ENCODE measurements at places on chromosomes 4 and X.

GRCh38 chr4:37948542-37948941, 11.7 kb upstream of the PTTG2 start:
- no peak for DNase-seq

DNA sequence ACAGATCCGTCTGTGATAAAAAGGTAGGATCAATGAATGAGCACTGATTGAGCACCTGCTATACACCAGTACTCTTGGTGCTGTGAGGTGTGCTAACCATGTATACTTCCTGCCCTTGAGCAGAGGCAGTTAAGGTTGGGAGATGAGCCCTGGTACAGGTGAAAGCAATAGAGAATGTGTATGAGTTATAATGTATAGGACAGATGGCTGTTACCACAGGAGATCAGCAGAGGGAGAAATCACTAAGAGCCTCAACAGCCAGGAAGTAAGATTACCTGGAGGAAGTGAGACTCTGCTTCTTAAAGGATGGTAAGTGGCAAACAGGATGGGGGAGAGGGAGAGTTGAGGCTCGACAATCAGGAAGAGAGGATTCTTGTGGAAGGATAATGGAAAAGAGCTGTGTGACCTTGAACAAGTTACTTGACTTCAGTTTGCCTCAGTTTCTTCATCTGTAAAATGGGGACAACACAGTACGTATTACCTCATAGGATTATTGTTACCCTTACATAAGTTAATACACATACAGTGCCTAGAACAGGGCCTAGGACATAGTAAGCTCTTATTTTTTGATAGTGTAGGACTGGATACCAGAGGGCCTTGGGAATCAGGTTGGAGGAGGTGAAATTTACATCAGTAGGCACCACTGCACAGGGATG, 9.1 kb downstream of the CXCR3 start:
- no peak for DNase-seq

GRCh38 chrX:13074297-13075262, 30.2 kb upstream of the FAM9C start:
- DNase-seq, result no peak

DNA sequence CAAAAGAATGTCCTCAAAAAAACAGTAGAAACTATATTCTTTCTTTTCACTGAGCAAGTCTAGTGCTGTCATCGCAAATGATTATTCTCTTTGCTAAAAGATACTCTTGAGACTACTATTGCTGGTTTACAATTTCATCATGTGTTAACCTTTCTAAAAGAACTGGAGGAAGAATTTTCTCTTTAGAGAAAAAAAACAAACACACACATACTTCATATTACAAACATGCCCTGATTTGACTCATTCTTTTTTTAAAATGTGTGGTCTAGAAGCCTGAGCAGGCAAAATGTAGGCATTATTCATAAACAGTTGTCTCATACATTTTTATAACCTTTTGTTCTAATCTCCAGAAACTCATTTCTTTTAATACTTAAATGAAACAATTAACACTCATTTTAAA, 60.6 kb upstream of the FAT4 start:
- peak; percentile 78 for DNase-seq

GRCh38 chrX:22365460-22365859, 92.7 kb downstream of the CBLL2 start:
- DNase-seq, result peak; percentile 80

GRCh38 chr4:13201241-13201640, 282.9 kb downstream of the RAB28 start:
- no peak for DNase-seq

DNA sequence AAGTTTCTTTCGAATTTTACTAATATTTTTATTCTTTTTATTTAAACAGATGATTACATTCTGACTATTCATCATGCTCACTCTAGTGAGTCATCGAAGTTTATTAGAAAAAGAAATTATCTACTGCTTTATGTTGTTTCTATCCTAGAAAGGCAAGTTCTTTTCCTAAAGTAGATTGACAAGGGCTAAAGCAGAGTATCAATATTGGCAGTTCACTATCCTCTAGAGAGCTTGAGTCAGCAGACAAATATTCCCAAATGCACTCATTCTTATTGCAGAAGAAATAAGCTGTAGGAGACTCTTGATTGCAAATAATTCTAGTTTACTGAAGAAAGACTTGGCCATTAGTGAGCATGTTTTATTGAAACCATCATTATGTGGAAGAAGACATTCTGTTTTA, 911.8 kb downstream of the CENPC start:
- peak; percentile 68 for DNase-seq

DNA sequence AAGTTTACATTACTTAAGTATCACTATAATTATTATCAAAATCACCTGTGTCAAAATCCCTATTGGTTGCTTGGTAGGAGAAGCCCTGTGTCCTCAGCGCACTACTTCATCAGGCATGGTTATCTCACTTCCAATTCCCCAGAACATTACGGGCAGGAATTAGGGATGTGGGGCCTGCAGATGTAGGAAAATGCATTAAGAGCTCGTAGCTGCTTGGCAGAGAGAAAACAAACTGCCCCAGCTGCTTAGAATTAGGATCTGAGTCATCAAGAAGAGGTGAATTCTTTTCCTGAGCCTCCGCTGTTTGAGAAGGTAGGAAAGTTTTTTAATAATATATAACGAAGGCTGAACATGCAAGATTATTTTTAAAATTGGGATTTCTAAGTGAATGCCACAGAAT, 31.1 kb upstream of the CLNK start:
- peak; percentile 62 for DNase-seq

DNA sequence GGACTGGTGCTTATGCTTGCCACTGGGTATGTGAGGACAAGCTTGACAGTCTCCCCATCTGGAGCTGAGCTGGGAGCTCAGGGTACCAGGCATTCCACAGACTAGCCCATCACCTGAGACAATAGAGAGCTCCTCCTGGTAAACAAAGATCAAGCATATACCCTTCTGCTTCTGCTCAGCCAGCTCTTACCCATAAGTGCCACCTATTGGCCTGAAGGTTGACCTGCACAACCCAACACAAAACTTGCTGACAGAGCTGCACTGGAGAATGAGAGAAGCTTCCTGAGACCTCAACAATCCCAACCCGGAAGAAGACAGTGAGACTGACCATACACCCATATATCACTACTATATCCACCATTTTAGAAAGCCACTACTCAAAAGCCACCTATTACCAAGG, 1049.2 kb upstream of the INTU start:
- no peak for DNase-seq

DNA sequence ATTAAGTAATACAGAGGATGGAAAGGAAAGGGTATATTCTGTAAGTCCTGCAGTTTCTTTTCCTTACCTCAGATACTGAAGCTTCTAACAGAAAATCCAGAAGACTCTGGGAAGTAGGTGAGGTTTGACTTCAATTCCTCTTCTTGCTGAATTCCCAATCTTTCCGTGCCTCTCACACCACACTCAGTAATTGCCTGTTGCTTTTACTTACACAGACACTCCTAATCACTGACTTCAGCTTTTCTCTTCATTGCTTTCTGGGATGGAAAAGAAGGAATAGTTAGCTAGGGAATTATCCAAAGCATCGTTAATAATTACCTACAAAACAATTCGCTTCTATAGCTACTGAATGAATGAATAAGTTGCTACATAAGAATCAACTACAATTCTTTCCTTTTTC, 163.6 kb downstream of the FBXO8 start:
- DNase-seq, result no peak

DNA sequence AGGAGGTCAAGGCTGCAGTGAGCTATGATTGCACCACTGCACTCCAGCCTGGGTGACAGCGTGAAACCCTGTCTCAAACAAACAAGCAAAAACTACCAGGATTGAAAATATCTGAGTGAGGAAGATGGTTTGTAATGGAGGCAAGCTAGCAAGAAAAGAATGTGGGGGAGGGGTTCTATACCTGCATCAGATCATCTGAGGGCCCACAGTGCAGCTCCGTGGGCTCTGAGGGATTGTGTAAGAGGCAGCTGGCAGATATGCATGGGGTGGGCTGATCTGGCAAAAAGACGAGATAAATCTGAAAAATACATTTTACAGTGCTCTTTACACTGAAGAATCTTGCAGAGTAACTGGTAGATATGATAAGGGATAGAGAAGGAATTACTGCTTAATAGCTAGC, 28.9 kb upstream of the CHRNA9 start:
- DNase-seq, result no peak

GRCh38 chr4:98615991-98616390, 42.4 kb downstream of the TSPAN5 start:
- DNase-seq, result no peak

- DNase-seq, result peak; percentile 19
Observed at GRCh38 chr4:181690498-181690897, 552.7 kb upstream of the TENM3 start.

DNA sequence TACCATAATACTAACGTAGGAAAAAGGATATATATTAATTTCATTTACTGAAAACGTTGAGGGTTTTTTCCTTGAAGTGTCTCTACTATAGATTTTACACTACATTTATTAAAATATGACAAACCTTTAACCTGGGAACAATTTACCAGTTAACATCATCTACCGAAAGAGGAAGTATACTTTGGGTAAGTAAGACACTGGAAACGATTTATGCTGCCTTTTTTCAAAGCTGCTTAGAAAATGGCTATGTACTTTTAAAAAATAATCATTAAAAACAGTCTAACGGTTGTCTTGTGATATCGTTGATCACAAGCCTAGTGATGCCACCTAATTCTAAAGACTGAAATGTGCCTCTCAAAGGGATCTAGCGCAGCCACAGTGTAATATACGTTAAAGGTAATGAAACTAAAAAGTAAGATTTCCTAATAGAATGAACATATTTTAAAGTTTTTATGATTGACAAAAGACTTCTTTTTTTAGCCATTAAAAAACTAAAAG, 50.4 kb downstream of the STX18 start:
- no peak for DNase-seq

GRCh38 chr4:8083086-8083825, 75.4 kb downstream of the ABLIM2 start:
- DNase-seq, result no peak

DNA sequence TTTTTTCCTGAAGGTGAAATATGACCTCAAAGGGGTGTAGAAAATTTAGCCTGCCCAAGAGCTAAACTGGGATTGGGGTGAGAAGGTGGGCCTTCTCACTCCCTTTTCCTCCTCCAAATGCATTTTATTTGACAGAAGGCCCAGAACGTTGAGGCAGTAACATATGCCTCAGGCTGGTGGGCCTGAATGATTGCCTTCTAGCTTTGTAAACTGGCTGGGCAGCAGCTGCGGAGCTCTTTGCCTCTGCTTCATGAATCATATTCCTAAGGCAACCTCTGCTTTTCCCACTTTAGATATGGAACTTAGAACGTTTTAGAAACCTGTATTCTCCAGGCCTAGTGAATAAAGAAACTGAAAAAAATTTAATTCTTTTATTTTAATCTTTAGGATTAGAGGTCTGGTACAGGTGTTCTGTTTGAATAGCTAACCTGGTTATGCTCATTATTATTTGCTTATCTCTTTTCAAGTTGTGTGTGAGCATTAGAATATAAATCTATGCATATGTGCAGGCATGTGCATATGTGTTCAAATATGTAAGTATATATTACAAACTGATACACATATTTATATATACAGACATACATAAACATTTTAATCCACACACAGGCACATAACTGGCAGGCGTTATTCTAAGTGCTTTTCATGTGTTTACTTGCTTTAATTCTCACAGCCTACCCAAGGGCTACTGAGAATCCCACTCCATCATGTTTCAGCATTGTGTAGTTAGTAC, 11.5 kb downstream of the PRDM8 start:
- no peak for DNase-seq

All from fibroblast of skin of back (primary cell).